Midbrain (tissue), 1 donor: ENCODE measurements at places on chromosomes 1 and 21.
A peak's percentile ranks its signal among the peaks of the same experiment; 100 is the strongest.

- no peak for DNase-seq
Observed at GRCh38 chr1:171137580-171137979, 46.9 kb downstream of the FMO3 start.

GRCh38 chr1:185526344-185527307 lies 207.6 kb upstream of the HMCN1 start:
- DNase-seq = no peak

GRCh38 chr21:36966066-36966820 lies at the start of gene HLCS:
Gene HLCS (minus strand): TSS chr21:36966669. CDS start chr21:36966638, 31 bp downstream.
- peak; percentile 64 for DNase-seq

DNA sequence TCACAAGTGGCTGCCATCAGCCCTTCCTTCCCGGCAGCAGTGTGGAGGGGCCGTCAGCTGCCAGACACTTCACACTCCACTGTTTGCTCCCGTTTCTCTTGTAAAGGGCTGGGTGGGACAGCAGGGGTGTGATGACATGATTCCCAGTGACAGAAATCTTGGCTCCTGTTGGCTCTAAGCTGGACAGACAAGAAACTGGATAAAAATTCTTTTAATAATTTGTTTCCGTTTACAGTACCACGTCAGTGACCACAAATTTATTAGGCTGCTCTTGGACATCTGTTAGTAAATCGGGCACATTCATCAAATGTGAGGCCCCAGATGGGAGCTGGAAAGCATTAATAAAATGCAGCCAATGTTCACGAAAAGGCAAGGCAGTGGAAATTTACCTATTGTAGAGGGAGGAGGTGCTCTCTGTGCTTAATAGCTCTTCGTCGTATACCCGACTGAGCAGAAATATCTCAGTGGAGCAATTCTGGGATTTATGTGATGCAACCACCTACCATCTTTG lies 353.7 kb upstream of the GREM2 start:
- no peak for DNase-seq

DNA sequence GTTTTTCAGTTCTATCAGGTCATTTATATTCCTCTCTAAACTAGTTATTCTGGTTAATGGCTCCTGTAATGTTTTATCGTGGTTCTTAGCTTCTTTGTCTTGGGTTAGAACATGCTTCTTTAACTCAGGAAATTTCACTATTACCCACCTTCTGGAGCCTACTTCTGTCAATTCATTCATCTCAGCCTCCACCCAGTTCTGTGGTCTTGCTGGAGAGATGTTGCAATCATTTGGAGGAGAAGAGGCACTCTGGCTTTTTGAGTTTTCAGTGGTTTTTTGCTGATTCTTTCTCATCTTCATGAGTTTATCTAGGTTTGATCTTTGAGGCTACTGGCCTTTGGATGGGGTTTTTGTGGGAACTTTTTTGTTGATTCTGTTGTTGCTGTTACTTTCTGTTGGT lies 213.0 kb downstream of the BRINP2 start:
- DNase-seq = no peak

DNA sequence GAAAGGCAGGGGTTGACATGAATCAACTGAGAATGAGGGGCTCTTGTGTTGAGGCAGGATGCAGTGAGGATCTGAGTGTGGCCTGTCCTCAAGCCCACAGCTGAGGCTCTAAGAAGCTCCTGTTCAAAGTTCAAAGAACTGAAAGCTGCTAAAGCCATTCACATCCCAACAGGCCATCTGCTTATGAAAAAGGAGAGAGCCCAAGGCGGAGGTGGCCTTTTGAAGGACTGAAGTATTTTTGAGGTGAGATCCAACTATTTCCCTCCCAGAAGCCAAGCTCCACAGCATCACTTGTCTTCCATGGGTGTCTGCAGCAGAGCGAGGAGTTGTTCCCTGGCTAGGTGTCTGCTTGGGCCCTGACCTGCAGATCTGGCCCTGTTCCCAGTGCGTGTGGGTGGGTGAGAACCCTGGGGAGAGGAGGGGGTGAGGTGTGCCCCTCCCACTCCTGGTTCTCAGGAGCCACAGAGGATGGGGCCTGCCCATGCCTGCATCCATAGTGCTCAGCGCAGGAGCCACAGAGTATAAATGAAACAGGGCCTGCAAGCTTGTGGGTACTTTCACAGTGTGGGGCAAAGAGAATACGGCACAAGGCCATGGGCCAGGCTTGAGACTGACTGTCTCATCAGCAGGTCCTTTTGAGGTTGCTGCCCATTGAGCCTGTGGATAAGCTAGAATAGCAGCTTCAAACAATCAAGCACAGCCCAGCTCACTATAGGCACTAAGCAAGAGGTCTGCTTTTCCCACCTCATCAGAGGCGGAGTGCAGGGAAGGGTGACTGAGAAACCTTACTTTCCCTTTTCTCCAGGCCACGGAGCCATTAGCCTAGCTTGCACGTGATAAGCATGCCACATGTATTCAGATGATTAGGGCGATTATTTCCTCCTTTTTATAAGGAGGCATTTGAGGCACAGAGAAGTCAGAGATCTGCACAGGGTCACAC lies 15.7 kb downstream of the REG4 start:
- DNase-seq = no peak

- no peak for DNase-seq
Observed at GRCh38 chr1:44543786-44544185, 130.5 kb downstream of the TMEM53 start.

DNA sequence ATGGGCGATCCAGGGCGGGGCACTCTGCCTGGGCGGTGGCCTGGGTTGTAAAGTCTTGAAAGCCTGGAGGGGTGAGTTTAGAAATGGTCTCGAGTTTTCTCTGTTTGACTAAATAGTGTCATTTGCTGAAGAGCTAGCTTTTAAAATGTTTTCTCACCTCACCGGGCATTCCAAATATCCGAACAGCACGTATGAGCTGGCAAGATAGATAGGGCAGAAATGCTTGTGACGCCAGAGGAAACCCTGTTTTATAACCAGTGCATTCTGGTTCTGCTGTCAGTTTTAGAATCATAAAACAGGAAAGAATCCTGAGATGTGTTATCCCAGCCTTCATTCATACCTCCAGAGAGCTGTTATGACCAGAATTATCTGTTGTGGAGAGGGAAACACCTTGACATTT lies 725 bp downstream of the RTCA start:
- no peak for DNase-seq

- DNase-seq = peak; percentile 48
Observed at GRCh38 chr1:201708085-201708512, 120.9 kb upstream of the IPO9 start.

DNA sequence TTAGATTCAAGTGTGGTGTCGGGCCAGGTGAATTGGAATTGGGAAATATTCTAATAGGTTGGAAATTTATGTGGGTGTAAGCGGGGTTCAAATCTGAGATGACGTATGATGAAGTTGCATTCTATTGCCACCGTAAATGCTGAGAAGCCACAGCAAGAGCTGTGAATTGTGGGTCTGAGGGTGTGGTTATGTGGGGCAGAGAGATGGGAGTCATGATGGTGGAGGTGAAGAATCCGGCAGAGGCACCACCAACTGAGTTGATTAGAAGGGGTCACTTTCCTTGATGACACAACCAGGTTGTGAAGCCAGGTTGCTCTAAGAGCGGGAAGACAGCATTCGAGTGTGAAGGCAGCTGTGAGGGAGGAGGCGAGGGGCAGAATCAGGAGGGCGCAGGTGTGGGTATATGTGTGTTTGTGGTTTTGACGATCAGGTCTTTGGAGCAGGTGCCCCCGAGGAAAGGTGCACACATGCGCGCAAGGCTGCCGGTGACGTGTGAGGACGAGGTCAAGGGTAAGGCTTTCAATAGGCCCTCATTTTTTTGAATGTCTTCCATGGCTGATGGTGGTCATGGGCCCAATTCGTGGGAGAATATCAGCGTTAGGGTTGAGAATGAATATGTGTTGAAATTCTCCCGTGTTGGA lies 18.7 kb downstream of the LRRC3 start:
- no peak for DNase-seq

- DNase-seq = no peak
Observed at GRCh38 chr1:47875831-47876586, 121.2 kb downstream of the TRABD2B start.

- peak; percentile 16 for DNase-seq
Observed at GRCh38 chr1:95440511-95440910, 206.5 kb downstream of the RWDD3 start.

DNA sequence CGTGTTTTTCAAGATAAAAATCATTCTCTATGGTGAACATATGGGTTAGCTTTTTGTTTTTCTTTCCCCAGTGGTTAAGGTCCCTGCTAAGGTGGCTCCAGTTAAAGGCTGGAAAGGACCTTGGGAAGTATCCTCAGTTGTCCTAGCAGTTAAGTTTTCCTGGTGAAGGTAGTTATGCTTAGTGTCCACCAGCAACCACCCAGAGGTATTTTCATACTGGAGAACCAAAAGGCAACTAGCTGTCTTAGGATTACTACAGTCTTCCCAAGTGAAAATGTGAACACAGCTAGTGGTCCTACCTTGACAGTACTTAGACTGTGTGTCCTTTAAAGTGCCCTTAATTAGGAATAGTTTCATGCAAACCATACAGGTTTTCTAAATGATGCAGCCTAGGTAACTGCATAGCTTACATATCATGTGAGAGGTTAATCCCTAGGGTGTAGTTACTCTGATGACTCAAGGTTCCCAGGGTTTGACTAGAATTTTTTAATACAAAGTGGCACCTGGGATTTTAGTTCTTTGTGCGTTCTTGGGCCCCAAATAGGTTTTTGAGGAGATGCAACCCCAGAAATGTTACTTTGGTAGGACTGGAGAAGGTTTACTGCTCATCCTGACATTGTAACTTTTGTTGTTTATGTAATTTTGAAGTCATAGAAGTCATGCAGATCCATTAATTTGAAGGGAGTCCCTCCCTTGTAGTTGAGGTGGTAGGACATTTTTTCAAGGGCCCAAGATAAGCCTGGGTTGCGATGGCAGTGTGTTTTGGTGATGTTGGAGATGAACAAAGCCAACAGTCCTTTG lies 36.5 kb downstream of the YY1AP1 start:
- DNase-seq = no peak
